ENCODE measurements at places on chromosomes 7 and 10.

- peaks cover 5% of the 10 kb centered on the region for H3K27me3 ChIP-seq
- no peaks in the 10 kb centered on the region for H3K36me3 ChIP-seq
- no peak for DNase-seq
- H3K4me1 ChIP-seq, result no peaks in the 10 kb centered on the region
- H3K4me3 ChIP-seq, result no peak overlapping the region
These were observed 6.8 kb upstream of the VSIR start for GRCh38 chr10:71780156-71780555.

GRCh38 chr10:100019787-100020141 lies 10.0 kb upstream of the DNMBP start:
- H3K36me3 ChIP-seq, result no peaks in the 10 kb centered on the region
- no peak overlapping the region for H3K4me3 ChIP-seq
- no peaks in the 10 kb centered on the region for H3K4me1 ChIP-seq
- DNase-seq, result no peak

- DNase-seq, result no peak
- no peak overlapping the region for H3K4me3 ChIP-seq
- H3K27me3 ChIP-seq, result peaks cover 4% of the 10 kb centered on the region
- H3K36me3 ChIP-seq, result no peaks in the 10 kb centered on the region
These were observed 151.0 kb upstream of the PRSS1 start for GRCh38 chr7:142598297-142598696.

GRCh38 chr10:111837985-111838384 lies 345.6 kb downstream of the GPAM start:
- H3K36me3 ChIP-seq, result no peaks in the 10 kb centered on the region
- no peak overlapping the region for H3K27ac ChIP-seq
- H3K4me1 ChIP-seq, result no peaks in the 10 kb centered on the region
- H3K27me3 ChIP-seq, result no peaks in the 10 kb centered on the region
- H3K4me3 ChIP-seq, result no peak overlapping the region
- no peak for DNase-seq

DNA sequence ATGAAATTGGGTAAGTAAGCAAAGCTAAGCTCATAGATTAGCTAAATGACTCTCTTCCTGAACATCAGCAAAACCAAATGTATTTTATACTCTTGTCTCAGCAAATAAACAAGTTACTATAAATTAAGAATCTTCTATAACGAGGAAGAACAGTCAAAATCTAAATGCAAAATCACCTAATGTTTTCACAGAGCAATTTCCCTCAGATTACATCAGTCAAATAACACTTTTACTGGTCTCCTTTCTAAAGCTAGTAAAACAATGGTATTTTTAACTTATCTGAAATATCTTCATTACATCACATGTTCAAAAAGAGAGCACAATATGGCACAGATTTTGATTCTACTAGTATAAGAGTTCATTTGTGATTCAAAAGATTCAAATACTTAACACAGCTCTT lies 16.5 kb upstream of the GPR22 start:
- no peak for DNase-seq
- no peaks in the 10 kb centered on the region for H3K4me1 ChIP-seq
- H3K27ac ChIP-seq, result no peak overlapping the region
- H3K36me3 ChIP-seq, result no peaks in the 10 kb centered on the region

- peaks cover 71% of the 10 kb centered on the region for H3K27me3 ChIP-seq
- no peaks in the 10 kb centered on the region for H3K36me3 ChIP-seq
- peak; percentile 70 for DNase-seq
- H3K4me3 ChIP-seq, result no peak overlapping the region
These were observed 5.9 kb downstream of the SLIT1 start for GRCh38 chr10:97179731-97180362.

GRCh38 chr10:126499744-126500143 lies 111.5 kb upstream of the ADAM12 start:
- DNase-seq, result no peak
- no peaks in the 10 kb centered on the region for H3K36me3 ChIP-seq
- H3K4me3 ChIP-seq, result no peak overlapping the region
- H3K27ac ChIP-seq, result no peak overlapping the region
- no peaks in the 10 kb centered on the region for H3K4me1 ChIP-seq

Data from cardiac muscle cell (in vitro differentiated cells and primary cell).